ENCODE measurements at places on chromosomes 11 and 22. TPM values are rescaled to one million over a fixed set of nuclear protein-coding genes. Genes with fewer than 3 reads are reported as not detected.

DNA sequence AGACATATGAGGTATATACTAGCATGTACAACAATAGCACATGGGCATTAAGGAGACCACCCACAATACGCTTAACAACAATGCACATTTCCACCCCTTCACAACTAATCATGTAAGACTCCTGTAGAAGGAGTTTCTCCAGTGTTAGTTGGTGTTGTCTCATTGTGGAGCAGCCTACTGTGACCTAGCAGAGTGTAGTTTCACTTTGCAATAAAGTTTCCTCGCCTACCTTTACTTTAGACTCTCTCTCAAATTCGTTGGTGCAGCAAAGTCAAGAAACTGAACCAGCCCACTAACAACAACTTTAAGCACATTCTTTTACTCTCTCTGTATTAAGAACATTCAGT lies 863.6 kb downstream of the FAM181B start:
- H3K27me3 ChIP-seq, result no peaks in the 10 kb centered on the region
- H3K4me3 ChIP-seq, result no peak overlapping the region
- H3K4me1 ChIP-seq, result no peaks in the 10 kb centered on the region
- DNase-seq, result no peak
- H3K27ac ChIP-seq, result no peak overlapping the region
- H3K36me3 ChIP-seq, result no peaks in the 10 kb centered on the region

- no peak for DNase-seq
- H3K36me3 ChIP-seq, result no peaks in the 10 kb centered on the region
- peaks cover 6% of the 10 kb centered on the region for H3K27me3 ChIP-seq
- H3K4me3 ChIP-seq, result no peak overlapping the region
Measured at GRCh38 chr22:47335460-47335859, 573.0 kb downstream of the TBC1D22A start.

GRCh38 chr22:38729946-38730345 lies 24.2 kb downstream of the GTPBP1 start:
- no peak overlapping the region for H3K4me3 ChIP-seq
- DNase-seq, result no peak
- H3K36me3 ChIP-seq, result peaks cover 69% of the 10 kb centered on the region
- H3K27ac ChIP-seq, result no peak overlapping the region
- H3K4me1 ChIP-seq, result peaks cover 31% of the 10 kb centered on the region
- H3K27me3 ChIP-seq, result no peaks in the 10 kb centered on the region

- no peak for DNase-seq
- H3K4me3 ChIP-seq, result no peak overlapping the region
- H3K27me3 ChIP-seq, result no peaks in the 10 kb centered on the region
- H3K27ac ChIP-seq, result peak overlapping the region; percentile 78
Measured at GRCh38 chr11:119470317-119471291, 47.6 kb upstream of the THY1 start.

DNA sequence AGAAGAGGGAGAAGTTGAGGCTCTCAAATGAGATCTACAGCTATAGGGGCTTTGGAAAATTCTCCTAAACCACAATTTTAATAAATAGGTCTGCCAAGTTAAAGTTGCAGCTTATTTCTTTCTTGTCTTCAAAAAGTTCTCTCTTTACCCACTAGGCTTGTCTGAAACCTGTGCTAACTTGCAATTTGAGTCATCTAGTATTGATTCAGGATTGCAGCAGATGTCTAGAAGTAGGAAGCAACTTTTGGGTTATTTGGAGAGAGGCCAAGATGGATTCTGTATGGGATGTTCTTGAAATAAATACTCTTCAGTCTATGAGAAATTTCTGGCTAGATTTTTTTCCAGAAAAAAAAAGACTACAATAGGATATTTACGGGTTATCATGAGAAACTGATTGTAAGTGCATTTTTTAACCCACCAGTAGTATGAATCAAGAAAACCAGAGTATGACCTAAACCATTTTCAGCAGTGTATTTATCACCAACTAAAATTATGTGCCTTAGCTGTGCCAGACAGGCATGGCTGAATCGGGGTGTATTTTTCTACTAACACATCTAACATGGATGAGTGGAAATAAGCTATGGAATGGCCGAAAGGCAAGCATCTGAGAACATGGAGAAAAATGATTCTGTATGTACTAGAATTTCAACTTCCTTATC lies 4.9 kb upstream of the RAB38 start:
- no peaks in the 10 kb centered on the region for H3K4me1 ChIP-seq
- no peaks in the 10 kb centered on the region for H3K27me3 ChIP-seq
- no peak overlapping the region for H3K27ac ChIP-seq
- no peaks in the 10 kb centered on the region for H3K36me3 ChIP-seq
- no peak for DNase-seq
- H3K4me3 ChIP-seq, result no peak overlapping the region

GRCh38 chr22:50531962-50532674 lies 2.3 kb upstream of the TYMP start:
- H3K36me3 ChIP-seq, result no peaks in the 10 kb centered on the region
- H3K27ac ChIP-seq, result peak overlapping the region; percentile 83
- DNase-seq, result peak; percentile 92
- peaks cover 33% of the 10 kb centered on the region for H3K27me3 ChIP-seq
- no peaks in the 10 kb centered on the region for H3K4me1 ChIP-seq

DNA sequence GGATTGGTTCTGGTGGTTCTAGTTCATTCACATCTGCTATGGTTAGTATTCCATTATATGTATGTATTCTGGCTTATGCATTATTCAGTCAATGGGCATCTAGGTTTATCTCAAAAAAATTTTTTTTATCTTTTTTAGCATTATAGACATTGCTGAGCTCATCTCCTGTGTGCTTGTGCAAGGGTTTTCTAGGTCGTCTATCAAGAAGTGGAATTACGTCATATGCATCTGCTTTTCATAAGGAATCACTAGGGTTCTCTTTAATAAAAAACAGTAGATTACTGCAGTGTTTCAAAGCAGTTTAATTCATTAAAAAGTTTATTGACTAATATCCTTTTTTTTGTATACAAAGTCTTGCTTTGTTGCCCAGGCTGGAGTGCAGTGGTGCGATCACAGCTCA lies 21.3 kb downstream of the TBC1D22A start:
- H3K4me3 ChIP-seq, result no peak overlapping the region
- H3K27ac ChIP-seq, result no peak overlapping the region
- H3K4me1 ChIP-seq, result no peaks in the 10 kb centered on the region
- no peaks in the 10 kb centered on the region for H3K27me3 ChIP-seq
- no peaks in the 10 kb centered on the region for H3K36me3 ChIP-seq
- DNase-seq, result no peak

DNA sequence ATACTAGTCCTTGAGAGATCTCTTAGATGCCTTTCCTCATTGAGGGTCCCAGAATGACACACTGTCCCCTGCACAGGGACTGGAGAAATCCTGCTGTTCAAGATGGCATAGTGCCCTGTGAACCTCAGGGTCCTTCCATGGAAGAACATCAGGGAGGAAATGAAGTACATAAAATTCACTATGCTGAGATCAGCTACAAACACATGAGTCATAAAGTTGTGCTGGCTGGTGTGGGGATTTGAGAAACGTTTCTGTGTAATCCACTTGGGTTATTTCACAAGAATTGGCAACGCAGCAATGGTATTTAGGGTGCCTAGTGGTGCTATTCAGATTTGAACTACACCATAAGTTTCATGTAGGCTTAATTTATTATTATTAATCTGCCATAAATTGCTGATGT lies 174.4 kb downstream of the MAML2 start:
- peaks cover 5% of the 10 kb centered on the region for H3K4me1 ChIP-seq
- no peak overlapping the region for H3K4me3 ChIP-seq
- no peaks in the 10 kb centered on the region for H3K36me3 ChIP-seq
- no peaks in the 10 kb centered on the region for H3K27me3 ChIP-seq
- DNase-seq, result peak; percentile 82
- peak overlapping the region; percentile 30 for H3K27ac ChIP-seq

GRCh38 chr22:29994943-29995342 lies 85.3 kb upstream of the HORMAD2 start:
- no peak overlapping the region for H3K4me3 ChIP-seq
- H3K27ac ChIP-seq, result no peak overlapping the region
- no peaks in the 10 kb centered on the region for H3K27me3 ChIP-seq
- H3K4me1 ChIP-seq, result no peaks in the 10 kb centered on the region
- no peak for DNase-seq
- H3K36me3 ChIP-seq, result peaks cover 12% of the 10 kb centered on the region

GRCh38 chr11:123211149-123211852 lies 16.3 kb upstream of the CLMP start:
- no peak for DNase-seq
- peaks cover 31% of the 10 kb centered on the region for H3K4me1 ChIP-seq
- H3K4me3 ChIP-seq, result no peak overlapping the region
- H3K27me3 ChIP-seq, result no peaks in the 10 kb centered on the region

DNA sequence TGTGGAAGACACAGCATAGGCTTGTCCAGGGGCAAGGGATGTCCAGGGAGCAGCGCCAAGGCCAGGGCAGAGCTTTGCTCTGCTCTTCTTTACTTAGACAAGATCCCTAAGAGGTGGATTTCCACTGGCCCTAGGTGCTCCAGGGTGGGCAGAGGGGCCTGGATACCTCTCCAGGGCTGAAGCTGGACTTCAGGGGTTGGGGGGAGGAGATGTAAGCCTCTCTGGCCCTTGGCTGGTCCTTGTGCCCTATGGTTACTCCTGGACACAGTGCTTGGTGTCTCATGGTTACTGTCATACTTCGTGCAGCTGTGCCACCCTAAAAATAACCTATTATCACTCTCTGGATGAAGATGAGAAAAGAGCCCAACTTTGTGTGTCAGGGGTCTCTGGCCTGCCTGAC lies 12.9 kb upstream of the KCNJ11 start:
- DNase-seq, result no peak
- no peaks in the 10 kb centered on the region for H3K36me3 ChIP-seq
- no peaks in the 10 kb centered on the region for H3K4me1 ChIP-seq
- H3K27me3 ChIP-seq, result no peaks in the 10 kb centered on the region
- H3K27ac ChIP-seq, result no peak overlapping the region

The ANKK1 gene
- total RNA-seq, result not detected

The KRTAP5-2 gene
- not detected for total RNA-seq

The OR56A1 gene
- under 0.01 TPM for total RNA-seq

The USP2 gene
- 0.71 TPM for total RNA-seq
